ENCODE measurements at places on chromosomes 7 and 10.

- DNase-seq = peak; percentile 77
Observed at GRCh38 chr10:78211561-78212051, 177.9 kb downstream of the RPS24 start.

GRCh38 chr10:84546609-84547008 is 218.2 kb downstream of the CCSER2 start:
- no peak for DNase-seq

DNA sequence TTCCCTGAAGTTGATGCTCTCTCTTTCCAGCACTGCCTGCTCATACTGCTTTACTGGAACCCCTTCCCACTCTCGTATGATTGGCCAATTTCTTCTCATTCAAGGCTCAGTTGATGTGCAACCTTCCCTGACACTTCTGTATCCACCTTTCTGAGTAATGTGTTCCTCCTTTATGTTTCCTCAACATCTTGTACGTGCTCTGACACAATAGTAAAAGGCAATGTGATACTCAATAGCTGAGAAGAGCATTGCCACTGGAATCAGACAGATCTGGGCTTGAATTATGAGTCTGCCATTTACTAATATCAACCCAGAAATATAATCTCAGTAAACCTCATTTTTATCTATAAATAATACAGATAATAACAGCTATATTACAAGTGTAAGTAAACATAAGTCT is 34.7 kb downstream of the ARL4A start:
- DNase-seq = no peak

DNA sequence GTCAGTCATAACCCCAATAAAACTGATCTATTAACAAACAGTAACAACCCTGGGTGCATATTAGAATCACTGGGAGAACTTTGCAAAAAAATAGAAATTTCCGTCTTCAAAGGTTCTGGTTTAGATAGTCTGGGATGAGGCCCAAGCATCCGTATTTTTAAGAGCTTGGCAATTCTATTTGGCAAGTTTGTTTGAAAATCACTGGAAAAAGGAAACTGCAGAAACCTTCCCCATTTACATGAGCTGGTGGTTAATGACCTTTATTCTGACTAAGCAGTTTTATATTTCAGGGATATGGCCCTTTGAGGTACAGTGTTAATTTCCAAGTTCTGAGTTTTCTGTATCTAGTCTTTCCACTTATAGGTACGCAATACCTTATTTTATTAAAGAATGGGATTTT is 115.8 kb upstream of the PRR15 start:
- DNase-seq = no peak

DNA sequence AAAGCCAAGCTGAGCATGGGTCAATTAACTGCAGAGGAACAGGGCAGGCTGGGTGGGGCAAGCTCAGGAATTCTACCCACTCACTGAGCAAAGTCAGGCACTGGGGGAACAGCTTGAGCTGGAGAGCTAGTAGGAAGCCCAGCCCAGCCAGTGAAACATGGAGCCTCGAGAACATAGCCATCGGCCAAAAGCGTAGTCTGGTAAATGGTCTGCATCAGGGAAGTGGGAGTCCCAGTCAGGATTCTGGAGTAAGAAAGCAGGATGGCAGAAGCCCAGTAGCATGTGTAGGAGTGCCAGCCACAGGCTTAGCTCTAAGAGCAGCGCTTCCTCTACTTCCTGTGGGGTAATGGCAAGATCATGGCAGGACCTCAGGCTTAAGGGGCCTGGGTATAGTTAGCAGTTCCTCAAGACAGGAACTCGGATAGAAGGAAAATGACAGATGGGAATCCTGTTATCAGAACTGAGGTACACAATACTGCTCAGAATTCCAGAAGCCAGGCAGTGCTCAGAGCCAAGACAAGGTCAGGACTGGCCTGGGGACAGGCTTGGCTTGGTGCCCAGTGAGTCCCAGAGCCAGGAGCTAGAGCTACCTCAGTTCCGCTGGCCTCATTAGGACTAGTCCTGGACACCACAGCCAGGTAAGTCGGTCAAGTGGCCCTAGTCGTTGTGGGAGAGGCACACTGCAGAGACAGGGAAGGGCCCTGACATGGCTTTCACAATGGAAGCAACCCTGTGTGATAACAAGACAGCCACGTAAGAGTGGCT is 65.4 kb upstream of the MXI1 start:
- no peak for DNase-seq
